ENCODE measurements at places on chromosomes 13 and 19.
A peak's percentile ranks its signal among the peaks of the same experiment; 100 is the strongest.

DNA sequence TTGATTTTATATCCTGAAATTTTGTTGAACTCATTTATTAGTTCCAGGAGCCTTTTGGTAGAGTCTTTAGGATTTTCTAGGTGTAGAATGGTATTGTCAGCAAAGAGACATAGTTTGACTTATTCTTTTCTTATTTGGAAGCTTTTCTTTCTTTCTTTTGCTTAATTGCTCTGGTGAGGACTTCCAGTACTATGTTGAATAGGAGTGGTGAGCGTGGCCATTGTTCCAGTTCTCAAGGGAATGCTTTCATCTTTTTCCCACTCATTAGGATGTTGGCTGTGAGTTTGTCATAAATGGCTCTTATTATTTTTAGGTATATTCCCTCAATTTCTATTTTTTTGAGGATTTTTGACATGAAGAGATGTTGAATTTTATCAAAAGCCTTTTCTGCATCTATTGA lies 182.2 kb upstream of the SPRY2 start:
- no peak for DNase-seq

DNA sequence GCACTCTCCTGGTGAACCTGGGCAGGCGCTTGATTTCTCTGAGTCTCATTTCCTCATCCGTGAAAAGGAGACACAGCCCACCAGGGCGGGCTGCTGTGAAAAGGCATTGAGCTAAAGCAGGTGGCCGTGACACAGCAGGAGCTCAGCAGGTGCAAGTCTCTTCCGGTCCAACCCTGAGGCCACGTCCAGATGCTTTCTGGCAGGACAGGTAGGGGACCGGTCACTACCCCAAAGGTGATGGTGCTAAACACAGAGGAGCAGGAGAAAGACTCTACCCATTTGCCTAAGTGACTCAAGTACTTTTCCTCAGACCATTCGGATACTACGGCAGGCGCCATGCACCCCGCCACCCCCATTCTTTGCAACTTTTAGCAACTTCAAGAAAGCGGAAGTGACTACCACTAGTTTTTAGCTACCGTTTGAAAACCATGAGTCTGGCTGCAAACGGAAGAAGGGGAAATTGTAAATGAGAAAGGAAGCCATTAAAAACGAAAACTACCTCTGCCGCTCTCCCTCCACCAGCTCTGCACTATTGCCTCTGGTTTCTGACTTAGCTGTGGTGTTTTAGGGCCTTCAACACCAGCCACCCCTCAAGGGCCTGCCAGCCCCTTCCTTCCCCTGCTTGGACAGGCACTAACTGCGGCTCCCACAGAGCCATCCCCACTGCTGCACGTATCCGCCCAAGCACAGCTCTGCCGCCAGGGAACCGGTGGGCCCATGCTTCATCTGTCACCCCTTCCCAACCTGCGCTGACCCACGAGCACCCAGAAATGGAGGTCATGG lies 4.8 kb downstream of the PPP6R1 start:
- DNase-seq, result no peak

DNA sequence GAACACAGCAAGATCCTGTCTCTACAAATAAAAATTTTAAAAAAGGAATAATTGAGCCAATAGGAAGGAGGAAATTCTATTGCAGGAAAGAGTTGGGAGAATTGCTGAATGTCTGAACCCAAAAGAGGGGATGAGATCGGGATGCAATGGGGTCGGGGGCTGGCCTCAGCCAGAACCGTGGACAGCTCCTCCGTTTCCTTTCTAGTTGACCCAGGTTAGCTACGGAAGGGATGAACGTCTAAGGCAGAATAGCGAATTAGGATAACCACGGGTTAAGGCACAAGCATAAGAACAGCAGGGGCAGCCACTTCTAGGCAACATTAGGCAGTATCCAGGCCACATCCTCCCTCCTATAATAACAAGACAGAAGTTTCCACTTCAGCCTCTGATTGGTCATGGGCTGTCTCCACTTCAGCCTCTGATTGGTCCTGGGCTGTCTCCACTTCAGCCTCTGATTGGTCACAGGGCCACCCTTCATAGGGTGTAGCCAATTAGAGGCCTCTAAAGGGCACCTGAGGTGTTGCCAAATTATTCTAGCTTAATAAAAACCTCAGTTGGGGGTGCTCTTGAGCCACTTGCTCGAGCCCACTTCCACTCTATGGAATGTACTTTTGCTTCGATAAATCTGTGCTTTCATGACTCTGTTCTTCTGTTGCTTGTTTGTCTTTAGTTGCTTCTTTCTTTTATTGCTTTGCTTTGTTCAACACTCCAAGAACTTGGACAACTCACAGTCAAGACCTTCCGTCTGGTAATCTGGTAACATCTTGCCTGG lies 24.9 kb upstream of the TPM4 start:
- DNase-seq, result no peak

DNA sequence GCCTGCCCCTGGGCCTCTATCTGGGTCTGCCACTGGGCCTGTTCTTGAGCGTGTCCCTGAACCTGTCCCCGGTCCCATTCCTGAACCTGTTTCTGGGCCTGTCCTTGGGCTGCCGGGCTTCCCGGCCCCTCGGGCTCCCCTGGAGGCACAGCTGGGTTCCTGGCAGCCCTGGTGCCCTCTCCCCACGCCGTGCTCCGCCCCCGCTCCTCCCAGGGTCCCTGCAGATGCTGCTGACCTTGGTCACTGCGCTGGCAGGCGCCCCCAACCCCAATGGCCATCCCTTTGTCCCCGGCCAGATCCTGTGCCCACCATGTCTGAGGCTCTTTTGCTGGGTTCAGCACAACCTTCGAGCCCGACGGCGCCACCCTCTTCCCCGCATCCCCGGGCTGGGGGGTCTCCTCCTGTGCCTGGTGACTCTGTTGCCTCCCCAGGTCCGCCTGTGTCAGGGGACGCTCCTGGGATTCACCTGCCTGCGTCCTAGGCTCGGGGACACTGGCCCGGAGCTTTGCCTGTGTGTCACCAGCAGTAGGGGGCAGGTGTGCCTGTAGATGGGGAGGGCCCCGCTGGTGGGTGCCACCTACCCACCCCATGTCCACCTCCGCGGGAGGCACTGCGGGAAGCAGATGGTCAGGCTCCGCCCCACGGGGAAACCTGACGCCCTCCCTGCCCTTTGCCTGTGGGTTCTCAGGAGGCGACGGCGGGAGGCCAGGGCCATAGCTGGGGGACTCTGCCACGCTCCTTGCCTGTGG lies 41.0 kb upstream of the GRTP1 start:
- no peak for DNase-seq

GRCh38 chr13:29925457-29926097 lies 75.2 kb upstream of the UBL3 start:
- DNase-seq, result peak; percentile 91

GRCh38 chr19:38650172-38650775 lies 2.8 kb downstream of the ACTN4 start:
- no peak for DNase-seq

- DNase-seq, result peak; percentile 85
Measured at GRCh38 chr13:36998624-36999041, 507 bp downstream of the ALG5 start.

DNA sequence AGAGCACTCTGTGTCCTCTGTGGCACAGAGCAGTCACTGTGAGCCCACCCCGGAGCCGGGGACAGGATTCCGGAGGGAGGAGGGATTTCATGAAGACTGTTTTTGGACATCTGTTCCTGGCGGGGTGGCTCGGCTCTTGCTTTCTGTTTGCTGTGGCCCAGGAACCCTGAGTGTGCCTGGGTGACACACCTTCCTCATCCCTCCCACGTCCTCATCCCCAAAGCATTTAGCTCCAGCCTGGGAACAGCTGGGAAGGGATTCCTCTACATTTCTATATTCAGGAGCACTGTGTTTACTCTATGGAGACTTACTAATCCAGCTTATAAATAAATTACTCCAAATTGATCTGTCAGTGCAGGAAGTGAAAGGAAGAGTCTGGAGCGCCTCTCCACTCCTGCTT lies 97.8 kb upstream of the UBL3 start:
- DNase-seq, result no peak

DNA sequence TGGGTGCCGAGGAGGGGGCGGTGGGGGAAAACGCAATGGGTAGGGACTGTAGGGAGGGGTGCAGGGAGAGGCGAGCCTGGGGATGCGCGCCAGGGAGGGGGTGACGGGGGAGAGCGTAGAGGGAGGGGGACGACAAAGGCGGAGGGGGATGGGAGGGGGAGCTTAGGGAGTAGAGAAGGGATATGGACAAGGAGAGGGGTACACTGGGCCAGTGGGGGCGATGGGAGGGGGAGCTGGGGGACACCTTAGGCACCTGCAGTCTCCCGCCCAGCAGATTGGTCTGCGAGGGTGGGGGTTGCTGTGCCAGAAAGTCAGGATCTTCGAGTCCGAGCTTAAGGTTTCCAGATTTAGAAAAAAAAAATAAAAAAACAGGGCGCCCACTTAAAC lies 15.7 kb downstream of the CCDC124 start:
- DNase-seq, result no peak
